Aorta (tissue), 5 donors: ENCODE measurements at places on chromosomes 12 and 14. TPM values are rescaled to one million over a fixed set of nuclear protein-coding genes. Genes with fewer than 3 reads are reported as not detected.

DNA sequence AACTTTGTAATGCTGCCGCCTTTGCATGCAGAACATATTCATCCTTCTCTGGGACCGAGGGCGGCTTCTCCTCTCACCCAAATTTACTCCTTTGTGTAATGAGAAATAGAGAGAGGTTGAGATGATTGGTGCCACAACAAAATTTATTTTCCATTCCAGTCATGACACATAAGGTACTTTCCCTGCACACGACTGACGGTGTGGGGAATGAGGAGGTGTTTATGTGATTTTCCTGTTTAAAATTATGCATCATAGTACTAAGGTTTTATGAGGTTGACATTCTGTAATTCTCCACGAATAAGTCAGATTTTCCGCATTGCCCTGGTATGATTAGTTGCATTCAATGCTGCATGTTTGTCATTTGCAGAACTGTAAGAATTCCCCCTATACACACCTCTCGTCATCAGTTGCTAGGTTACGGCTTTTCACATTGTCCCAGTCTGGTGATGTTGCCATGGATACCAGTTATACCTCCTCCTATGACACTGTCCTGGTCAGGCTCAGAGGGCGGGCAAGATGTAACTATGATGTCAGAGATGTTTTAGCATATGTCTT, 23.1 kb downstream of the BICDL1 start:
- no peak for DNase-seq
- H3K4me1 ChIP-seq = no peaks in the 10 kb centered on the region
- H3K36me3 ChIP-seq = no peaks in the 10 kb centered on the region
- H3K27ac ChIP-seq = no peak overlapping the region
- no peaks in the 10 kb centered on the region for H3K27me3 ChIP-seq

DNA sequence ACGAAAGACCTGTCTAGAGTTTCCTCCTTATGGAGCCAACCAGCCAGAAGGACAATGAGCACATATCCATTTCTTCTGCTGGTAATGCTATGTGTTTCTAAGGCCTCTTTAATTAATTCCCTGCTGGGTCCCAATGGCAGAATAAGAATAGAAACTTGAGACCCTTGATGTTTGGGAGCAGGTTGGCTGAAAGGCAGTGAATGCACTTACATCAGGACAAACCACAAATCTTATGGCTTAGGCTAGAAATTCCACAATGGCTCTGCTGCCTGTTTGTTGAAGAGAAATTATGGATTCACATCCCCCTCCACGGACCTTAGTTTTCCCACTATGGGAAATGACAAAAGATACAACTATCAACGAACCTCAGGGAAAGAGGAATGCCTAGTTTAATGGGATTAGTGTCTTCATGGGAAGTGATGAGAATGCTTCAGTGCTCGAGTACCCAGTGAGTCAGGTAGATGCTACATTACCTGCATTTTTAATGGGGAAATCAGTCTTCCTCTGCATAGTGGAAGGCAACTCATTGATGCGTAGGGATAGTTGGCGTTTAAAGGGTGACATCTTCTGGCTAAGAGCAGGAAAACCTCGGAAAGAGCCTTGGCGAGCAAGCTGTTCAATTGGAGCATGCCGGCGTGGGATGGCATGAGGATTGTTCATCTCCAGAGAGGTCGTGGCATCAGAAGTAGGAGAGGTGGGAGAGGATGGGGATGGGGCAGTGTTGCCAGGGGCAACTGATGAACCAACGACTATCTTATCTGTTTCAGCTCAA, 46.5 kb downstream of the PAPLN start:
- H3K4me1 ChIP-seq = no peaks in the 10 kb centered on the region
- H3K36me3 ChIP-seq = peaks cover 7% of the 10 kb centered on the region
- H3K27ac ChIP-seq = no peak overlapping the region
- no peak for DNase-seq
- H3K27me3 ChIP-seq = no peaks in the 10 kb centered on the region

AACS gene
- polyA plus RNA-seq = 6.6 TPM

DNA sequence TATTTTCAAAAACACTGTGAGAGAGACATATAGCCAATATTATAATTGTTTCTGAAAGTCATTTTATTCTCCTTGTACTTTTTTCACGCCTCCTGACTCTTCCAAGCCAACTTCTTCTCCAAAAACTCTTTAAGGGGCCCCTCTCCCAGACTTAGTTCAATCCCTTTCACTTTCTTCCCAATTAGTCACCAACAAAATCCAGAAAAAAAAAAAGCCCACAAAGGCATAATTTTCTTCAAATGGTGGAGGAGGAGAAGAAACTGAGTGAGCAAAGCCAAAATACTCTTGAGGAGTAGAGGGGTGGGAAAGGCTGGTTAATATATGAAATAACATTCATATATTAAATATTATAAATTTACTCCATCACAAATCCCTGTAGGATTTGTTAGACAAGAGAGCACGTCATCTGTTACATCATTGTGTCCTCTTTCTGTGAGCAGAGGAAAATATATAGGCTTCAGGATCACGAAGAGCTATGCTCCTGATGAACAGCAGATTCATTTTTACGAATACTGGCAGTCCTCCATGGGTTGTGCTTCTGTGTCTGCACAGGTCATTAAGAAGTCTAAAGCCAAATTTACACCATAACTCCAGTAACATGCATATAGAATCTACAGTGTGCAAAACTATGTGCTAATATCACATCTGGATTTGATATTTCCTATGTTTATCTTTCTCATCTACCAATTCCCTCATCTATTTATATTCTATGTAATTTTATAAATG, 25.9 kb upstream of the NID2 start:
- H3K4me1 ChIP-seq = no peaks in the 10 kb centered on the region
- H3K27ac ChIP-seq = no peak overlapping the region
- no peaks in the 10 kb centered on the region for H3K36me3 ChIP-seq
- DNase-seq = no peak
- no peak overlapping the region for H3K4me3 ChIP-seq

ZNF891 gene
- 1.2 TPM for polyA plus RNA-seq

DNA sequence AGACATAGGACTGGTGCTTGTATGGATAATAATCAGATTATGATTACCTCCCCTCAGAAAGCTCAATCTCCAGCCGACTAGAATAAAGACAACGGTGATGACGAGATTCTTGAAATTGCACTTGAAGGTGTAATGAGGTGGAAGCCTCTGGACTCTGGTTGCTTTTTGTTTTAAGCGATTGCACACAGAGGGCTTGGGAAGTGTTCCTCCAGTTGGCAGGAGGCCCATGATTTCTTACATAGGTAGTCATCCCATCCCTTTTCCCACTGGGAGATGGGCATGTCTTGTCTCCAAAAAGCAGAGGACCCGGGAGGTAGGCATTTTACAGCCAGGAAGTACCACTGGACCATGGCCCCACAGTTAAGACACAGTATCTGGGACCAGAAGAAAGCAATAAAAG, 165.7 kb upstream of the FKBP4 start:
- no peaks in the 10 kb centered on the region for H3K4me1 ChIP-seq
- no peak for DNase-seq
- no peak overlapping the region for H3K27ac ChIP-seq
- H3K36me3 ChIP-seq = no peaks in the 10 kb centered on the region

LGR5 gene
- polyA plus RNA-seq = 0.10 TPM

GRCh38 chr14:77260631-77261030, 10.4 kb downstream of the NGB start:
- no peak overlapping the region for H3K4me3 ChIP-seq
- no peaks in the 10 kb centered on the region for H3K36me3 ChIP-seq
- no peak for DNase-seq
- H3K27me3 ChIP-seq = no peaks in the 10 kb centered on the region
- H3K4me1 ChIP-seq = no peaks in the 10 kb centered on the region

GRCh38 chr12:22333713-22334409, 646 bp downstream of the ST8SIA1 start:
- H3K4me3 ChIP-seq = peak overlapping the region; percentile 47
- H3K27me3 ChIP-seq = no peaks in the 10 kb centered on the region
- DNase-seq = no peak

GRCh38 chr14:70139384-70139783, 49.4 kb downstream of the SLC8A3 start:
- no peaks in the 10 kb centered on the region for H3K27me3 ChIP-seq
- no peaks in the 10 kb centered on the region for H3K4me1 ChIP-seq
- no peaks in the 10 kb centered on the region for H3K36me3 ChIP-seq

- DNase-seq = no peak
- no peaks in the 10 kb centered on the region for H3K36me3 ChIP-seq
- H3K4me1 ChIP-seq = no peaks in the 10 kb centered on the region
- H3K27ac ChIP-seq = no peak overlapping the region
- H3K27me3 ChIP-seq = no peaks in the 10 kb centered on the region
Measured at GRCh38 chr12:52945389-52946232, 3.3 kb upstream of the KRT18 start.

DNA sequence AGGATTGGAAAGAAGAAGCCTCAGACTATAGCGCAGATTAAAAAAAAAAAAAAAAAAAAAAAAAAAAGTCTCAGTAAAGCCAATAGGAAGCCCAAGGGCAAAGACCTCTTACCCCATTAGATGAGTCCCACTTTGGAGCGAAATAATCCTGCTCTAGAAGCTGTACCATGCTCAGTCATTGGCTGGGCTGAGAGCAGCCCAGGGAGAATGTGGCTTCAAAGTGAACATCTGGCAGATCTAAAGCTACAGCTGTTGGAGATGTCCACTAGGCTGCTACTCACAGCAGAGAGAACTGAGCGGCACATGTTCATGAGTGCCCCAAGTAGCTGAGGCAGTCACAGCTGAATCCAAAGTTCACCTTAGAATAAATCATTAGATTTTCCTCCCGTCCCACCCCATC, 560.9 kb downstream of the MED13L start:
- H3K4me1 ChIP-seq = no peaks in the 10 kb centered on the region
- no peak overlapping the region for H3K27ac ChIP-seq
- no peaks in the 10 kb centered on the region for H3K36me3 ChIP-seq
- H3K27me3 ChIP-seq = no peaks in the 10 kb centered on the region
- H3K4me3 ChIP-seq = no peak overlapping the region
- no peak for DNase-seq

- no peaks in the 10 kb centered on the region for H3K4me1 ChIP-seq
- no peak overlapping the region for H3K4me3 ChIP-seq
- no peaks in the 10 kb centered on the region for H3K36me3 ChIP-seq
- H3K27ac ChIP-seq = no peak overlapping the region
- no peak for DNase-seq
Measured at GRCh38 chr12:7411343-7411742, 32.6 kb downstream of the CD163L1 start.

C12orf43 gene
- 15.4 TPM for polyA plus RNA-seq

GRCh38 chr12:114694436-114695304, 10.7 kb upstream of the TBX3 start:
- no peaks in the 10 kb centered on the region for H3K36me3 ChIP-seq
- H3K27ac ChIP-seq = no peak overlapping the region
- no peaks in the 10 kb centered on the region for H3K4me1 ChIP-seq
- DNase-seq = no peak

- peak overlapping the region; percentile 84 for H3K27ac ChIP-seq
- no peaks in the 10 kb centered on the region for H3K4me1 ChIP-seq
- peak; percentile 89 for DNase-seq
- H3K4me3 ChIP-seq = no peak overlapping the region
- H3K36me3 ChIP-seq = no peaks in the 10 kb centered on the region
Measured at GRCh38 chr14:92549859-92550230, 36.3 kb downstream of the RIN3 start.

DNA sequence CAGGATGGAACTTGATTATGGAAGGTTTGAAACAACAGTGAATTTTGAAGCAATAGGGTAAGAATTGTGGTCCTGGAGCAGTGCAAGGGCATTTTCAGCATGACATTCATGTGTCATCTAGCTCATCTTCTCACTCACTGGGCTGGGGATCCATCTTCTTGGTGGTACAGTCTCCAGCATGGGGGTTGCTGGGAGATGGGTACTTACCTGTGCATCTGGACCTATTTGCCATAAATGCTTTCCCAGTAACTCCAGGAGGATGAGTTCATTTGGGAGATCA, 7.2 kb downstream of the HSP90AA1 start:
- no peak overlapping the region for H3K4me3 ChIP-seq
- H3K36me3 ChIP-seq = no peaks in the 10 kb centered on the region
- no peak for DNase-seq
- H3K4me1 ChIP-seq = no peaks in the 10 kb centered on the region

DNA sequence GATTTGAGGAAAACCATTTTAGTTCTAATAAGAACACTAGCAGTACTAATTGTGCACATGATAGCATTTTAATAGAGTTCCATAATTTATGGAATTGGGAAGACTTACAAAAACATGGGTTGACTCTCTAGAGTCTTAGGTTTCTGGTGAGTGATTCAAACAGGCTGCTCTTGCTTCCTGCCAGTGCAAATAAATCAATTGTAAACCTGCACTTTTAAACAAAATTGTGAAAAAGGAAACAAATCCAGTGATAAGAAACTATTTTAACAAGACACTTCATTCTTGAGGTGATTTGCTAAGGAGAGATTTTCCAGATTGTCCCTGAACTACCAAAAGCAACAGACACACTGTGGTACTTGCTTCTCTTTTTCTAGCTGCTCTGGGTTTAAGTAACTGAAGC, 112.2 kb downstream of the CACNA1C start:
- H3K36me3 ChIP-seq = no peaks in the 10 kb centered on the region
- H3K4me1 ChIP-seq = peaks cover 30% of the 10 kb centered on the region
- H3K27ac ChIP-seq = peak overlapping the region; percentile 23
- H3K4me3 ChIP-seq = no peak overlapping the region
- no peaks in the 10 kb centered on the region for H3K27me3 ChIP-seq
- no peak for DNase-seq

- no peaks in the 10 kb centered on the region for H3K27me3 ChIP-seq
- no peak overlapping the region for H3K4me3 ChIP-seq
- H3K27ac ChIP-seq = no peak overlapping the region
- no peaks in the 10 kb centered on the region for H3K36me3 ChIP-seq
- no peaks in the 10 kb centered on the region for H3K4me1 ChIP-seq
Measured at GRCh38 chr14:101963052-101963451, 1.3 kb upstream of the DYNC1H1 start.

GRCh38 chr14:83006121-83006670, 1472.5 kb upstream of the SEL1L start:
- H3K4me3 ChIP-seq = no peak overlapping the region
- no peak overlapping the region for H3K27ac ChIP-seq
- no peaks in the 10 kb centered on the region for H3K36me3 ChIP-seq
- no peaks in the 10 kb centered on the region for H3K27me3 ChIP-seq
- DNase-seq = no peak

BRI3BP gene
- 1.7 TPM for polyA plus RNA-seq

GRCh38 chr12:42568952-42569915, 20.3 kb downstream of the PRICKLE1 start:
- H3K4me3 ChIP-seq = no peak overlapping the region
- H3K27me3 ChIP-seq = no peaks in the 10 kb centered on the region
- no peaks in the 10 kb centered on the region for H3K4me1 ChIP-seq
- no peak overlapping the region for H3K27ac ChIP-seq
- DNase-seq = no peak

MIP gene
- not detected for polyA plus RNA-seq
